ENCODE measurements at places on chromosomes 3 and 15.

DNA sequence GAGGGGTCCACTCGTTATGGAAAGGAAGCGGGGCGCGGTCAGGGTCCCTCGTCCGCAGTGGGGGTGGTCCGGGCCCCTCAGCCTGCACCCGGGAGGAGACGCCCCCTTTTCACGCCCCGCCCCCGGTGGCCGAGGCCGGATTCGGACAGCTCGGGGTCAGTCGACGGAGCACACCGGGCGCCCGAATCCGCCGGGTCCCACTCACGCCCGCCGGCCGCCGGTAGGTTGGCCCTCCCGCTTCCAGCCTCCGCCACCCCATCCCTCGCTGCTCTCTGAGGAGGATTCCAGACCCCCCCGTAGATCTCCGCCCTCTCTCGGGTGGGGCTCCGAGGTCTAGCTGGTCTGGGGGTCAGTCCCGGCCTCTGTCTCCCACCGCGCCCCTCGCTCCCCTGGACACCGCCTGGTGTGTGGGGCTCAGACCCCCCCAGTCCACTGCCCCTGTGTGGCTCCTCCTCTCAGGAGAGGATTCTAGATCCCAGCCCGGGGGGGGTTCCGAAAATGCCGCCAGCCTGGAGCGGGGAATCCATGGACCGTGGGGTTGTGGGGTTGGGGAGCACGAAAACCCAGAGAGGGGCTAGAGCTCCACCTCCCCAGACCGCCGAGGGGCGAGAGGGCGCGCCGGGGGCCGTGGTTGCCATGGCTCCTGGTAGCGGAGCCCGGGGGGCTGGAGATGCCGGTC, 725 bp downstream of the CHL1 start:
- no peak for DNase-seq

GRCh38 chr3:79162653-79163052, 605.1 kb downstream of the ROBO1 start:
- no peak for DNase-seq

DNA sequence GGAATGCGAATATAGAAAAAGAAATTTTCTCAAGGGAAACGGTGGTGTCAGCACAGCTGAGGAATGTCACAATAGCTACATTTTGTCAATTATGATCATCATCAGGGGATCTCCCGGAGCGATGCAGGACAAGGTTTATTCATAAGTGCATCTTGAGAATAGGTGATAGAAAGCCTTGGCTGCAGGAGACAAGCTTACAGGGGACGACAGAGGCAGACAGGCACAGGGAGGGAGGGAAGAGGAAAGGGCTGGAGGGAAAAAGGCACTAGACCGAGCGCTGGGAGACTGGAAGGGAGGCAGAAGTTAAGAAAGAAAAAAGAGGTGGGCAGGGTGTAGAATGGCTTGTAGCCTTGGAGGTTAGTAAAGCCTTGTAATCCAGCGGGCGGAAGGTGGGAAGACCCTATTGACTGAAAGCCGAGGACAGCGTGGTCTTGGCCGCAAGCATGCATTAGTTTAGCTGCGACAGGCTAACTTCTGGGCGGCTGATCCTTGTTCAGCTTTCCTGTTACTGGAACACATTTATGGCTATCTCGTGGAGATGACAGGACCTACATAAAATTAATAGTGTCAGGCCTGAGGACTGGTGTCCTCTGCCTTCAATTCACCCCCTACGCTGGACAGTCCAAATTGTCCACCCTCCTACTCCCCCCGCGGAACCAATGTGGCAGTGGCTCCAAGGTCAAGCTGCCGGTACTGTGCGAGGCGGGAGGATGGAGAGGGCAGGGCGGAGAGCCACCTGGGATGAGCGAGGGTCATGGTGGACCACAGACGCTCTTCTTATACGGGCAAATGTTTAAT, 1.4 kb upstream of the NECTIN3 start:
- no peak for DNase-seq

DNA sequence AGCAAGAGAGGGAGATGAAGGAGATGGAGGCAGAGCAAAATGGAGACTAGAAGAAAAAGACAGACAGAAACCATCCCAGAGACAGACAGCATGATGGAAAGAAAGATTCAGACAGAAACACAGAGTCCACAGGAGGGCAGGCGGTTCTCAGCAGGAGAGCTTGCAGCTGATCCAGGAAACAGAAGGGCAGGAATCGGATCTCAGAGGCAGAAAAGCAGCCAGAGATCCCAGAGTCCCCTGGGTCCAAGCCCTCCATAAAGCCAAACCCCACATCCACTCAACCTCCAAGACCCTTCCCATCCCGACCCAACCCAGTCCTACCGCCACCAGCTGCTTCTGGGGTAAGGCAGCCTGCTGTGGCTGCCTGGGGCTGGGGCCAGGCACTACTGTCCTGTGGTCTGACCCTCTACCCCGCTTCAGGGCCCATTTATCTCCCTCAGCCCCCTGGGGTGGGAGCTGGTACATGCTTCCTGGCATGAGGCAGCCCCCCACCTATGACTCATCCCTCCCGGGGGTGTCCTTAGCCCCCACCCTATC, at the start of gene UCN2:
TSS of gene UCN2 (minus strand) at position 400 of the 537 bp plus-strand sequence. CDS start 657 bp downstream, outside the sequence.
- DNase-seq = no peak

DNA sequence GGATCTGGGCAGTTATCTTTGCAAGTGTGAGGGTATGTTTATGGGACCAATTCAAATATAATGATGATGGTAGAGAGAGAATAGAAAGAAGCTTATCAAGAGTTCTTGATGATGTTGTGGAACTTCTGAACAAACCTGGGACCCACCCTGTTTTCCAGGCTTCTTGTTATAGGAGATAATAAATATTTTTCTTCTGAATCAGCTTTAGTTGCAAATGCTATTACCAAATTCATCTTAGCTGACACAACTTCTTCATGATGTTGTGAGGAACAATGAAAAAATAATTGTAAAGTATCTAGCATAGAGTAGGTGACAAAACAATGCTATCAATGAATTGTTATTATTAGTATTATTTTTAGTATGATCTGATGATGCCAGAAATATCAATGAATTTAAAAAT, 43.5 kb upstream of the PTX3 start:
- no peak for DNase-seq

DNA sequence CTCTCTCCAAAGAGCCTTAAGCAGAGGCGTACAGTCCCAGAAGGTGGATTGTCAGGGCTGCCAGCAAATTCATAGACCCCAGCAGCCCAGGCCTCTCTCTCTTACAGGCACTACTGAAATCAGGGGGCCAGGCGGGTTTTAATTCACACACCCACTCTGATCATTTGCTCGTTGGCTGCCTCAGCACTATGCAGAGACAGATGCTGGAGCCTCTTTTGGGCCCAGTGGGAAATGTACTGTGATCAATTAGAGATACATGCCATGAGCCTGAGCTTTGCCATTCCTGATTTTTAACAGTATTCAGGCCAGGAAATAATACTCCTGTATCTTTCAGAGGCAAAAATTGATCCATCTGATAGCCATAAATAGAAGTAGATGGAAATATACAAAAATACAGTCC, 53.0 kb downstream of the CMTM6 start:
- no peak for DNase-seq

GRCh38 chr3:4029135-4029534, 229.9 kb downstream of the LRRN1 start:
- DNase-seq = no peak

- DNase-seq = no peak
Measured at GRCh38 chr3:113914646-113915045, 33.2 kb upstream of the ZDHHC23 start.

- no peak for DNase-seq
Measured at GRCh38 chr15:100099976-100100375, 241.8 kb downstream of the ADAMTS17 start.

GRCh38 chr3:167969548-167969947, 126.2 kb downstream of the GOLIM4 start:
- DNase-seq = no peak

GRCh38 chr15:25668236-25668795, 194.8 kb downstream of the ATP10A start:
- DNase-seq = no peak

- DNase-seq = no peak
Measured at GRCh38 chr15:93831641-93832040, 399.7 kb upstream of the MCTP2 start.

DNA sequence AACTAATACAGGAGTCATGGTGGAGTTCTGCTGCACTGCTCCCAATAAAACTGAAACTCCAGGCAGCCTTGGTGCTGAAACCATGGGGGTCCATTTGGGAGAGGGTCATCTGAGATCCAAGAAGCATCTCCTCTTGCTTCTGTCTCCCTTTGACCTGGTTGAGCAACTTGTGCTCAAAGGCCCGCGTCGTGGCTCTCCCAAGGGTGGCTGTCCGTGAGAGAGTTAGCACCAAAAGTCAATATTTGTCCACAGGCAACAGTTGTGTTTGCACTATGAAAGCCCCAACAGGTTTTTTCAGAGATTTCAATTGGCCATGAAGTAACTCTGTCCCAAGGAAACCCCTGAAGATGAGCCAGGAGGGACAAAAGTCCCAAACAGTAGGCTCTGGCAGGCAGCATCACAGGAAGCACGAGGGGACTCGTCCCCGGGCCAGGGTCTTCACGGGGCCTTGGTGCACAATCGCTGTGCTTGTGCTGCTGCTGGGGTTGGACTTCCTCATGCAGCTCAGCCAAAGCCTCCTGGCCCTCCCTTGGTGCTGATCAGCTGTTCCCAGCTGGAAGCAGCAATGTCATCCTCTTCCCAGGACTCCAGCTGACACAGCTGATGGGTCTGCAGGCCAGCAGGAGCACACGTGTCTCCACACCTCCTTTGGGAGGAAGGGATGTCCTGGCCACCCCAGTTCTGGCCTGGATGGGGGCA, 39.4 kb upstream of the WNT5A start:
- DNase-seq = no peak
